ENCODE measurements at places on chromosomes 1 and 21. TPM values are rescaled to one million over a fixed set of nuclear protein-coding genes. Genes with fewer than 3 reads are reported as not detected.
A peak's percentile ranks its signal among the peaks of the same experiment; 100 is the strongest.

DNA sequence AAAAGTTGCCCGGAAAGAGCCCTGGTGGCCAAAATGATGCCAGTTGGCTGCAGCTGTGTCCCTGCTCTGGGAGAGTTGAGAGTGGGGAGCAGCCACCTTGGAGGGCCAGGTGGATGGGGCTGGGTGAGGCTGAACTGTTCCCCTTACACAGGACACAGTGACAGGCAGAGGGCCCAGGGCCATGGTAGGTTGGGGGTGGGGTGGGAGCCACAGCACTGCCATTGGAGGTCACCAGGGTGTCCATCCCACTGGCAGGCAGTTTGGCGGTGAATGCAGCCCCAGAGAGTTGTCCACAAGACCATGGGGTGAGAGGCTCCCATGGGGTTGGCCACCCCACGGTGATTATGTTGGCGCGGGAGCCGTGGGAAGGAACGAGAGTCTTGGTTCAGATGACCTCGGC, 87.7 kb downstream of the POFUT2 start:
- DNase-seq, result no peak

GRCh38 chr1:30817077-30817438, 59.5 kb upstream of the LAPTM5 start:
- DNase-seq, result no peak

DNA sequence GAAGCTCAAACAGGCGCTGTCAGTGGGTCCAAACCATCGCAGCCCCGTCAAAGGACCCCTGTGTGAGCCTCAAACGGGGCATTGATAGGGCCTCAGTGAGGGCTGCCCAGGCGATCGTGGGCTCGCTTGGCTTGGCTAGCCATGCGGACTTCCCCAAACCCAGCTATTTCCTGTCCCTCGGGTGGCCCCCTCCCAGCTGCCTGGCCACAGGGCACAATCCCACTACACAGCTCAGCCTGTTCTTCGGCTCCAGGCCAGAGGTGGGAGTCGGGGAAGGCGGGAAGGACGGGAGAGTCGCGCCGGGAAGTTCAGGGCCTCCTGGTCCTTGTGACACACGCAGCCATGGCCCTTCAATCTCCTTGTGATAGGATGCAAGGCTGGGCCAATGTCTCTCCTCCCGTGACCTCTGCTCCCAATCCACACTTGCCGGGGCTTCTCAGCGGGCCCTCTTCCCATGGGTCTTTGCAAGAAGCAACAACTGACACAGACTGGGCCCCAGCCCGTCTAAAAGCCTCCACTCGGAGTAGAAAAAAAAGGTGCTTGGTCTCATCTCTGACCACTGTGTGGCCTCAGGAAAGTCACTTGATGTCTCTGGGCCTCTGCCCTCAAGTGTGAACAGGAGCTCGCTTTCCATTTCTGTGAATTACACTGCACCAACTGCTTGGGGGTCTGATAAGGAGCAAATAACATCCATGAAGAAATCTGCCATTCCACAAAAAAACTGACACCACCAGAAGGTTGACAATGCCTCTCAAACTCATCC, 7.1 kb upstream of the MATN1 start:
- DNase-seq, result no peak

GRCh38 chr1:46940307-46940706, 969 bp downstream of the CYP4A11 start:
- no peak for DNase-seq

GRCh38 chr1:212271823-212272485, 13.3 kb upstream of the PPP2R5A start:
- DNase-seq, result no peak

- no peak for DNase-seq
Observed at GRCh38 chr1:233512538-233512937, 101.4 kb upstream of the KCNK1 start.

DNA sequence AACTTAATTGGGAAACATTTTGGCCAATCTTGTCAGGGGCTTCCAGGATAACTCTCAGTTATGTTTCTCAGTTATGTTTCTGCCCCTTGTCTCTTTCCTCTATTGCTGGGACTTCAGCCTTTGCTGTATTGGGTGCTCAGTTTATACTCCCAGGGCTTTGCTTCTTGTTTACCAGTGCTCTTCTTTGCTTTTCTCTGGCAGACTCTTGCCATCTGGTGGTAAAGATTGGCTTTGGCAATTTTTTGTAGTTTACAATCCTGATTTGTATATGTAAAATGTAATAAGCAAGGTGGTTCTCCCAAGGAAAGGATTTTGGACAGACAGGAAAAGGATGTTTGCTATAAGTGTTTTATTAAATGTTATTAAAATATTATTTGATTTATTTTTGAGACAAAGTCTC, 37.9 kb downstream of the FABP3 start:
- DNase-seq, result peak; percentile 35

The MAP10 gene
- total RNA-seq, result 2.2 TPM

The SMCP gene
- not detected for total RNA-seq

The CORT gene
- not detected for total RNA-seq

The AQP10 gene
- not detected for total RNA-seq

The TMEM222 gene
- total RNA-seq, result 37.8 TPM

The PTGFRN gene
- total RNA-seq, result 61.1 TPM

The NFASC gene
- total RNA-seq, result 0.80 TPM
